ENCODE measurements at places on chromosomes 12 and 14. TPM values are rescaled to one million over a fixed set of nuclear protein-coding genes. Genes with fewer than 3 reads are reported as not detected.

EIF2B2 gene
- 59.0 TPM for polyA plus RNA-seq

IL26 gene
- polyA plus RNA-seq = not detected

TDRD9 gene
- polyA plus RNA-seq = 25.6 TPM

CD4 gene
- polyA plus RNA-seq = not detected

FKBP3 gene
- polyA plus RNA-seq = 189 TPM

PPP1R1A gene
- 29.6 TPM for polyA plus RNA-seq

LRP6 gene
- polyA plus RNA-seq = 33.5 TPM
